ENCODE measurements at places on chromosomes 4 and X.

GRCh38 chrX:16923157-16923556, 23.3 kb upstream of the REPS2 start:
- DNase-seq, result no peak

DNA sequence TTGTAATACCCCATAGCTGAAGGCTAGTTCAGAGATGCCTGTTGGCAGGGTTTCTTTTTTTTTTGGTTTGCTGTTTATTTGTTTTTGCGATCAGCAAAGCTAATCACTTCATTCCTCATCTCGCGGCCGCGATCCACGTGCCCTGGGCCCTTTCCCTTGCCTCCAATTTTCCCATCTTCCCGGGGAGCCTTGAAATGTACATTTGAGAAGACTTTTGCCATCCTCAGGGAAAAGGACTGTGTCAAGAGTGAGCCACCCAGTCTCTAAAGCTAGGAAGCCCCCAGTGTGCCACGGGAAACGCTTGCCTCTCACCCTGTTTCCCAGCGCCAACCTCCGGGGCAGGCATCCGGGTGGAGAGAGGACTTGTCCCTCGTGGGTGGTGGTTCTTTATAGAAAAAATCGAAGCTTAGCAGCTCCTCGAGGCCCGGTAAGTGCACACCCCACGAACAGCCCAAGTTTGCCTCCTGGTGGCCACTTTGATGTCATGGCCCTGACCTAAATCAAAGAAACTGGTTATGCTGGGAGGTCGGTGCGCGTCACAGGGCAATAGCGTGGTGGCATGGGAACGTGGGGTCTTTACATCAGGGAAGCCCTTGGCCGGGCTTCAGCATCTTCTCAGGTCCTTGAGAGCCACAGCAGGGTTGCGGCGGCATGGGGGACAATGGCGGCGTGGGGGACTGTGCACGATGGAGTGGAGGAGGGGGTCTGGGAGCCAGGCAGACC, 42.0 kb downstream of the MAP7D3 start:
- no peak for DNase-seq

DNA sequence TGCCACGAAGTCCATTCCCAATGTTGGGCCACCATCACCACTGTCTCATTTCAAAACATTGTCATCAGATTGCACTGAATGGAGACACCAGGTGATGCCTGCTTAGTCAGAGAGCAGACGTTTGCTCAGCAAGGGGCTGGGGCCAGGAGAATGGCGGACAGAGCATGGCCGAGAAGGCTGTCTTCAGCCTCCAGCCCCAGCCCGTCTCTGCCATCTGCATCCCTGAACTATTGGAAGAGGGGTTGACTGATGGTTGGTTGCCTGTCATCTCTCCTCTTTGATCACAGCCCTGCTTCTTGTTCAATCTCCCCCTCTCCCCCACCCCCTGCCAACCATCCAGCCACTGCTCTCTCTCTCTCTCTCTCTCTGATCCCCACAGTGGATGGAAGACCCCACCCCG, 140.9 kb downstream of the SHOX start:
- DNase-seq, result no peak

GRCh38 chr4:75908555-75908954, 6.3 kb upstream of the PPEF2 start:
- no peak for DNase-seq

DNA sequence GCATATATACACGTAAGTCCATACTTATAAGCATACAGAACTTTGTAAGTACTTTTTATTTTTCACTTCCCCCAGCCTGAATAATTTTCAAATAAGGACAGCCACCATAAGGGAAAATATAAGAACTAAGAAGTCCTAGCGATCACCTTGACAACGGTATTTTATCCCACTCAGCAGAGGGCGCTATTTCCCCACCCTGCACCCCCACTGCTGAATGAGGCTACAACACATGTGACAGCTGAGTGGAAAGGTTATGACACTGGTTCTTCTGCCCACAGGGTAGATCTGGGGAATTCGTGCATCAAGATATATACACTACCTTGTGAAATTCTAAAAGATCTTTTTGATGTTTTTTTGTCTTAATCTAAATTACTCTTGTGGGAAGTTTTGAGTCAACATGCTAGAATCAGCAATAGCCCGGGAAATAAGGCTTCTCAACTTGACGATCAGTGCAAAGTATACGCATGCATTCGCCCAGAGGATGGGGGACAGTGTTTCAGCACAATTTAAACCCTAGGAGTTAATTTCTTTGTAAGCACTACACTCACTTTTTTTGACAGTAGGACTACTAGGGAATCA, 151.5 kb downstream of the CORIN start:
- no peak for DNase-seq

DNA sequence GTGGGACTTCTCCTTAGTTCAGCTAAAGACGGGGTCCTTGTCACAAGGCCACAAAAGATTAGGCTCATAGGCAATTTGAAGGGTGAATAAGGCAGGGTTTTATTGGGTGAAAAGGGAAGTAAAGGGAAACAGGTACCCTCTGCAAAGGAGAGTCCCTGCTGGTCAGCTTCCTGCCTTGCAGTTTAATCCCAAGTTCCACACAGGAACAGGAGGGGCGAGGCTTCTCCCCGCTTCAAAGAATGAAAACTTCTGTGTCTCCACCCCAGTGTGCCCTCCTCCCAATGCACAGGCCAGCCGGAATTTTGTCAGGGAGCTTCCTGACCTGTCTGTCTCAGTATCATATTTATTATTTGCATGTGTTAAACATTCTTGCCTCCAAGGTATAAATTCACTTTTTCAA, 37.1 kb downstream of the ITM2A start:
- no peak for DNase-seq

All from HS-5 (cell line).